ENCODE measurements at places on chromosomes 11 and 22. TPM values are rescaled to one million over a fixed set of nuclear protein-coding genes. Genes with fewer than 3 reads are reported as not detected.

DNA sequence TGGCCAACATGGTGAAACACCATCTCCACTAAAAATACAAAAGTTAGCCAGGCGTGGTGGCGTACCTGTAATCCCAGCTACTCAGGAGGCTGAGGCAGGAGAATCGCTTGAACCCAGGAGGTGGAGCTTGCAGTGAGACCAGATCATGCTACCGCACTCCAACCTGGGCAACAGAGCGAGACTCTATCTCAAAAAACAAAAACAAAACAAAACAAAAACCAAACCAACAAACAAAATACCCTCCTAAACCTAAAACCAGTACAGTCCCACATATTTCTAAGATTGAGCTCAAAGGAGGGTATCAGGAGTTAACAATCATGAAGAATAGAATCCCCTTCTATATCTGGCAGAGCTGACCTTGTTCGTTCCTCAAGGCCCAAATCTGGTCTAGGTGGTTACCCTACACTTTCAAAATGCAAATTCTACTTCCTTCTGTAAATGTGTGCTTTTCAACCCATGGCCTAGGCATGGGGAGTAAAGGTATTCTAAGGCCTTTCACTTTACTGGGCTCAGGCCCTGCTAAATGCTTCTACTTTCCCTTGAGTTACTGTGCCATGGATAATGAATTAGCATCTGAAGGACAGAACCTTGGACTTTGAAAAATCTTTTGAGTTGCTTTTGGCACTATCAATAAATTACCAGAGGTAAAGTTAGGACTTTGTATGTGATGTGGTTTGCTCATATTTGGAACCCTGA is 10.4 kb upstream of the PPP2R1B start:
- DNase-seq: peak; percentile 72

DNA sequence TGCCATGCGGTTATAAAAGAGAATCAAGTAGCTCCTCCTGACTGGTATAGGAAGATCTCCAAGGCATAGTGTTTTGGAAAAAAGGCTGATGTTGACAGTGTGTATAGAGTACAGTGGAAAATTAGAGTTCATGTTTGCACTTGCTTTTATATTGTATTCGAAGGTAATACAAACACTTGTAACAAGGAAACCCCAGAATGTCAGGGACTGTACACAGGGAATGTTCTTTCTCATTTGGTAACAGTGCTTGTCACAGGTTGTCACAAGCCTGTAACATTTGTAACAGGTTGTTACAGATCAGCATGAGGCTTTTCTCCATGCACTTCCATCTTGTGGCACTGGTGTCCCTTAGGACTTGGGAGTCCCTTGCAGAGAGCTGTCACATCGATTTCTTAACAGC is 64.0 kb downstream of the GRK3 start:
- no peak for DNase-seq

- DNase-seq: no peak
These were observed 374.7 kb upstream of the LARGE1 start for GRCh38 chr22:34294986-34295385.

- no peak for DNase-seq
These were observed 34.2 kb upstream of the SYT13 start for GRCh38 chr11:45320371-45320770.

DNA sequence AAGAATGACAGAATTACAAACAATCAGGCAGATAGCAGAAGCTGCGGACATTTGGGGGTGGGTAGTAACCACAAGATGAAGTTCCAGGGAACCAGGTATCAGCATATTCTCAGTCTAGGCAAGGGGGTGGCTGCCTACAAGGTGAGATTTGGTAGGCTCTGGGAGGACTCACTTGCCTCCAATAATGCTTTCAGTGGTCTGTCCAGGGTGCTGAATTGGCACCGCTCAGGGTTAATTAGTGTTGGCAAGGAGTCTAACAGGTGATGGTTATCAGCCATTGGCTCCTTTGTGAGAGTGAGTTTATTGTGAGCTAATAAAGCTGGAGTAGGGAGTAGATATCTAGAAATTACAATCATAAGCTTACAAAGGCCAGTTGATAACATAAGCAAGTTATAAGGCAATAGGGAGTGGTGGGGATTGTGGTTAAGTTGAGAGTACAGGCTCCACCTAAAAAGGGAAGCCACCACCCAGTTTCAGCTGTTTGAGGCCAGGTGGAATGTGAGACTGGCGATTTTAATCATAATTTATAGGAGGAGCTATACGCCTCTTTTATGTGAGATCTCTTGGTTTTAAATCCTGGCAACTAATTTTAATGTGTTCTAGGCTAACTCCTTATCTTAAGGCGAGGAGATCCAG is 320.5 kb downstream of the MIAT start:
- no peak for DNase-seq

- no peak for DNase-seq
These were observed 903.7 kb downstream of the FAM181B start for GRCh38 chr11:81829976-81830375.

DNA sequence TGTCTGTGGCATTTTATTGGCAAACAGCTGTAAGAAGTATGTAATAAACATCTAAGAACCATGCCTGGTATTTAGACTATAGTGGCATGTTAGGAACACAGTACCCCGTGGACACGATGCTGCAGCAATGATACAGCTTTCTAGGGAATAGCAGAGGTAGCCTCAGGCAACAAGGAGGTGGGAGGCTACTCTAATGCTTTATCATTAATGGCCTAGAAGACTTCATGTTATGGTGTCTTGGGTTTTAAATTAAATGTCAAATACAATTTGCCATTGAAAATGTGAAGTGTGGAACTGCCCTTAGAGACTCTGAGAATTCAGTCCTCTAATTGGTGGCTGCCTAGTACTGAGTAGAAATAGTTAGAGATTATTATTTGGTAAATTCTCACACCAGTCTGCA is 516.9 kb downstream of the CNTN5 start:
- no peak for DNase-seq

DNA sequence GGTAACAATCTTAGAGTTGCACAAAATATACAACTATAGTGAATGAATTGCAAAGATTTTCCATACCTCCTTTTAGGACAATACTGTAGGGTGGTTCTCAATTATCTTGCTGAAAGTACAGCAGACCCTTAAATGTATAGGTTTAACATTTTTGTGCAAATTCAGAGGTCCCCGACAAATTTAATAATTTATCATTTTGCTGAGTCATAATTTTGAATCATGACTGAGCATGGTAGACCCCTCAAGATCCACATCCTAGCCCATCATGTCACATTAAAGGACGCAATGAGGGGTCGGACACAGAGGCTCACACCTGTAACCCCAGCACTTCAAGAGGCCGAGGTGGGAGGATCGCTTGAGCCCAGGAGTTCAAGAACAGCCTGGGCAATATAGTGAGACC is 43.5 kb downstream of the OSBP start:
- no peak for DNase-seq

DNA sequence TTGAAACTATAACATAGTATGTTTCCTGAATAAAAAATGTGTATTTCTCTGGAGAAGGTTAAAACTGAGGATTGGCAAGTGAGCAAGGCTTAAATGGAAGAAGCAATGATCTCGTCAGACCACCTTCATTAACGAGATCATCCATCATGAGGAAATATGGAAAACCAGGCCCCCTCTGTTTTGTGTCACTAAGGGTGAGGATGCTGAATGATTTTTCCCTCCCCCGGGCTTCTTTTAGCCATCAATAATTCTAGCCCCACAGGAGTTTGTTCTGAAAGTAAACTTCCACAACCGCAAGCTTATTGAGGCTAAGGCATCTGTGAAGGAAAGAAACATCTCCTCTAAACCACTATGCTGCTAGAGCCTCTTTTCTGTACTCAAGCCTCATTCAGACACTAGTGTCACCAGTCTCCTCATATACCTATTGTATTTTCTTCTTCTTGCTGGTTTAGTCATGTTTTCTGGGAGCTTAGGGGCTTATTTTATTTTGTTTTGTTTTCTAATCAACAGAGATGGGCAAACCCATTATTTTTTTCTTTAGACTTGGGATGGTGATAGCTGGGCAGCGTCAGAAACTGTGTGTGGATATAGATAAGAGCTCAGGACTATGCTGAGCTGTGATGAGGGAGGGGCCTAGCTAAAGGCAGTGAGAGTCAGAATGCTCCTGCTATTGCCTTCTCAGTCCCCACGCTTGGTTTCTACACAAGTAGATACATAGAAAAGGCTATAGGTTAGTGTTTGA is 5.8 kb upstream of the HBE1 start:
- no peak for DNase-seq

DNA sequence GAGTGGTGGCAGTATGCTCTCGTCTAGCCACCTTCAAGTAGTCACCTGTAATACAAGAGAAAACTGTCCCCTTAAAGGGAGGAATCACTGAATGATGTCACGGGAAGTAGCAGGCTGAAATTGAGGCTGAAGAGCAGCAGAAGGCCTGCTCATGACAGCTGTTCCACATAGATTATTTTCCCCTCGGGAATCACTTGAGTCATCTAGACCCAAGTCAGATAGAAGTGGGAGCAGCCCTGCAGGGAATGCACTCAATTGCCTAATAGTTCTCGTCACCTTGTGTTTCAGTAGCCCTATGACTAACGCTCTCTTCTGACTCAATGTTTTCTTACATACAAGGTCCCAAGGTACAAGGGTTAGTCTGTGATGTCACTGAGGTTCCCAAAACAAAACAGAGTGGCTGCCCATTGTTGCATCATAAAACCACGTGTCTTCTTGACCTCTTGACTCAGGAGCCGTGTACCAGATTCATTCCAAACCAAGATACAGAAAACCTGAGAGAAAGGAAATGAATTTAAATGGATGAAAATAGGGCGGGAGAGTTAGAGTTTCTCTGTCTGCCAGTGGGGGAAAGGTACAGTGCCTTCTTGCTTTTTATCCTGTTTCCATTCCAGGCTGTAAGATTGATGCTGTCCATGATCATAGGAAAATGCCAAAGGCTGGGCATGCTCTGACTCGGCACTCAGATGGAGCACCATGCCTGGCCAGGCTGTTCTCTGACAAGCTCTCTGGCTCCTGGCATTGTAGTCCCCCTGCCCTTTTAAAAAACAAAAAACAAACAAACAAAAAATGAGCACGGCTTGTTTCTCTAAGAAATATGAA is 21.6 kb upstream of the C11orf96 start:
- DNase-seq: no peak

GRCh38 chr11:70699294-70700221 is 301.2 kb downstream of the CTTN start:
- DNase-seq: no peak

DNA sequence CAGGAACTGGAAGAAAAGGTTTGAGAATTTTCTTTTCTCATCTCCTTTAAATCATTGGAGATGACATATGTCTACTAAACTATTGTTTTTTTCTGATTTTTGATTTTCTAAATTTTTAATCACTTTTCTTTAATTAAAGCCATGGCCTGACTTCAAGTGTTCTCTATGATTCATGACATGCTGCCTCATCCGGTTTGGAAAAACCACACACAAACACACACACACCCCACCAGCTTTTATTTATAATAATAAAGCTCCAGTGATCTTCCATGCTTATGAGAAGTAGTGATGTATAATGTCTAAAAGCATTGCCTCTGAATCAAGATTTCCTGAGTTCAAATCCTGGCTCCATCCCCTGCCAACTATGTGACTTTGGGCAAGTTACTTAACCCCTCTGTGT is 179.2 kb downstream of the SPON1 start:
- DNase-seq: no peak

- DNase-seq: no peak
These were observed 1313.6 kb downstream of the TBC1D22A start for GRCh38 chr22:48076008-48076407.

- DNase-seq: no peak
These were observed 29.7 kb downstream of the FAR1 start for GRCh38 chr11:13698132-13698531.

- no peak for DNase-seq
These were observed 198.0 kb upstream of the PDGFD start for GRCh38 chr11:104361975-104362374.

- no peak for DNase-seq
These were observed 3.5 kb upstream of the TSGA10IP start for GRCh38 chr11:65941720-65942310.

- no peak for DNase-seq
These were observed 12.0 kb downstream of the PPIL2 start for GRCh38 chr22:21677606-21678443.

DNA sequence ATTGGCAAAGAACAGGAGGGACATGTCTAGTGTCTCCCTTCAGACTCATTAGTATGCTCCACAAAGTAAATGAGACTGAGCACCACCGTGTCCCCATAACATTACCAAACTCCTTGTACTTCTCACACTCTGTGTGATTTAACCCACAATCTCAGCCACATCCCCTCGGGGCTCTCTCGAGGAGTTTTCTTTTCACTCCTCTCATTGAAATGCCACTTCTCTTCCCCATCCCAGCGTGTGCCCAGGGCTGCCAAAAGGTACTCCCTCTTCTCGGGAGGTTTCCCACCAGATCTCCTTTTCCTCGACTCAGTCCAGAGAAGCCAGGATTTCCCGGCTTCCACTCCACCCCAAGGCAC is 1.1 kb downstream of the RBFOX2 start:
- DNase-seq: no peak

DNA sequence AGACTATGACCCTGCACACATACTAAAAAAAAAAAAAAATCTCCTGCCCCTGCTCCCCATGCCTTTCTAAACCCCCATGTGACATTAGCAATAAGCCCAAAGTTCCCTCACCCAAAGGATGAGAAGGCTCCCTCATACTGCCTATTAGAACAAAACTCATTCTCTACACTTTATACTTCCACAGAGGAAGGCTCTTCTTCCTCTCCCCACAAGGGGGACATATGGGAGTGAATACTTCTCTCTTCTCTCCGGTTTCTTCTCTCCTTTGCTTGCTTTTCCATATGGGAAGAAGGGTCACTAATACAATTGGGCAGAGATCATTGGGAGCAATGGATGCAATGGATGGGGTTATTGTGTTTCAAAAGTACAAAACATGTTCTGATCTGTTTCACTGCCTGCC is 3.3 kb downstream of the OR52L1 start:
- no peak for DNase-seq

DNA sequence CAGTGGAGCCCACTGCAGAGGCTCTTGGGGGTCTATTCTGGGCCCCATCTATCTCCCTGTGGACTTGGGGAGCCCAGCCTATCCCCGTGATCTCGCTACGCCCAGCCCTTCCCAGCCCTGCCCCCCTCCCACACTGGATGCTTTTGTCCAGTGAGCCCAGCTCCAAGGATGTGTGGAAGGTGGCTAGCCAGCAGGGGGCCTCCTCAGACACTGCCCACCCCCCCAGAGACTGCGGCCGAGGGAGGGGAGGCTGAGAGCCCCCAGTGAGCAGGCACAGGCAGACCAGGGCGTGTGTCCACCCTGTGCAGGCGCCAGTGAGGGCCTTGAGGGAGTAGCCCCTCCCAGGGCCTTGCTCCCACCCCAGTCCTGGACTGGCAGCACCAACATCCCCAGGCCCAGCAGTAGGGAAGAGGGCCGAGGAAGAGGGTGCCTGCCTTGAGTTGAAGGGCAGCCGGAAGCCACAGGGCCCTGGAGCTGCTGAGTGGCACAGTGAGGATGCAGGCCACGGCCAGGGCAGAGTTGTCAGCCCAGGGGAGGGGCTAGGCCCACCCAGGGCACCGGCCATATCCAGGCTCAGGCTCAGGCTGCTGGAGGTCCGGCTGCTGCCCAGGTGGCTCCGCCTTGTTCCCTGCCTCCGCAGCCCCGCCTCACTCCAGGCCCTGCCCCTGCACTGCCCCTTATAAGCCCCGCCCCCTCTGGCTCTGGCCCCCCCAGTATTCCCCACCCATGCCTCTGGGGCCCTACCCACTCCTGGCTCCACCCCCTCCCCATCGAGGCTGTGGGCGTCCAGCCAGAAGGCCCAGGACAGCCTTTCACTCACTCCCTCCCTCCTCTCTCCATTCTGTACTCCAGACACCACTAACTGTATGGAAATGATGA is 28.0 kb downstream of the MOB2 start:
- no peak for DNase-seq

The LYVE1 gene
- 0.13 TPM for total RNA-seq

The ASRGL1 gene
- 5.8 TPM for total RNA-seq

The OR8G5 gene
- total RNA-seq: not detected

The VSIG2 gene
- 0.31 TPM for total RNA-seq

The BTBD18 gene
- not detected for total RNA-seq

The OR4D5 gene
- total RNA-seq: not detected

The ANKK1 gene
- not detected for total RNA-seq
